SIG-M5 (cell line): ENCODE measurements at places on chromosomes 7 and 10.

DNA sequence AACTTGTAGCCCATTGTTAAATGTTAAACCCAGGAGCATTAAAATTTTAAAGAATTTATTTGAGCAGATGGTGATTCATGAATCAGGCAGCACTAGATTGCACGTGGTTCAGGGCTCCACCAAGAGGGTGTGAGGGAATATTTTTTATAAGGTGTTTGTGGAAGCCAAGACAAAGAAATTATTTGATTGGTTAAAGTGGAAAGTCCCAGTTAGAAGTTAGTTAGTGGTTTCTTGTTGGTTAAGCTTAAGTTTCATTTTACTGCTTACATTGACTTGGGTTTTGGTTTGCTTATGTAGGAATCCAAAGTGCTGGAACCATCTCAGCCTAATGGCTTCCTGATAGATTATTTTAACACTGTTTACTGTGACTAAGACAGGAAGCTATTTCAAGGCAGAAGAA, 906.2 kb downstream of the LRMDA start:
- no peak for DNase-seq

GRCh38 chr7:30845426-30846135, 66.1 kb upstream of the AQP1 start:
- no peak for DNase-seq

DNA sequence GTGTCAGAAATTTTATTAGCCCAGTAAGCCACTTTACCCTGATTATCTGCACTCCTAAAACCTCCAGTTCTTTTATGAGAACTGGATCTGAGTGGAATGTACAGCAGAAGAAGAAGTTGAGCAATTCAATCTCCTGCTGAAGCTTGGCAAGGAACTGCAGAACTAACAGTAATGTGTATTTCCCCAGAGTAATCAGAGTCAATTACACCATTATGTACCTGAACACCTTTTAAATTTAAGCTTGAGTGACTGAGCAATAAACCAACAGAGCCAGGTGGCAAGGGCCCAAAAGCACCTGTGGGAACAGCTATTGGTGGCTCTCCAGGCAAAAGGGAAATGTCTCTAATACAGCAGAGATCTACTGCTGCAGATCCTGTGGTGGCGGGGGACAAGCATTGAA, 40.1 kb upstream of the AKR1C2 start:
- DNase-seq: no peak

DNA sequence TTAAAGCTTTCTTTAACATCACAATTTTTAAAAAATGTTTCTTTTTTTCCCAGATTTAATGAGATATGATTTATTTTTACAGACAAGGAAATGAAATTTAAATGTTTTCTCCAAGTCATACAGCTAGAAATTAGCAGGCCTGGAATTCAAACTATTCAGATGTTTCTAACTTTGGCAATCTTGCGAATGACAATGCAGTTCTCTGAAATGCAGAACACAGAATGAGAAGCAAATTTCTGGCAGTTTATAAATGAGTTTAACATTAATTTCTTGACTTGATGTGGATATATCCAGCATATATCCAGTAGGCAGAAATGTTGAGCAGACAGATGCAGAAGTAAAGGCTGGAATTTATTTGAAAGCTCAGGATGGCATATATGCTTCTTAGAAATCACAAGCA, 227.5 kb downstream of the THSD7A start:
- DNase-seq: no peak

DNA sequence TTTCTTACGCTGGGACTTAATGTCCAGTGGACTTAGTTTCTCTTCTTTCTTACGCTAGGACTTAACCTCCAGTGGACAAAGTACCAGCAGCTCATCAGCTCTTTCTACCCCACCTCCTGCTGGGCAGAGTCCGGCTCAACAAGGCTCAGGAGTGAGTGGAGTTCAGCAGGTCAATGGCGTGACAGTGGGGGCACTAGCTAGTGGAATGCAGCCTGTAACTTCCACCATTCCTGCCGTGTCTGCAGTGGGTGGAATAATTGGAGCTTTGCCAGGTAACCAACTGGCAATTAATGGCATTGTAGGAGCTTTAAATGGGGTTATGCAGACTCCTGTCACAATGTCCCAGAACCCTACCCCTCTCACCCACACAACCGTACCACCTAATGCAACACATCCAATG, 199.7 kb downstream of the MLLT10 start:
- no peak for DNase-seq

- no peak for DNase-seq
Observed at GRCh38 chr10:8531116-8531515, 476.6 kb downstream of the GATA3 start.

GRCh38 chr7:157470701-157471131, 133.9 kb downstream of the DNAJB6 start:
- no peak for DNase-seq

DNA sequence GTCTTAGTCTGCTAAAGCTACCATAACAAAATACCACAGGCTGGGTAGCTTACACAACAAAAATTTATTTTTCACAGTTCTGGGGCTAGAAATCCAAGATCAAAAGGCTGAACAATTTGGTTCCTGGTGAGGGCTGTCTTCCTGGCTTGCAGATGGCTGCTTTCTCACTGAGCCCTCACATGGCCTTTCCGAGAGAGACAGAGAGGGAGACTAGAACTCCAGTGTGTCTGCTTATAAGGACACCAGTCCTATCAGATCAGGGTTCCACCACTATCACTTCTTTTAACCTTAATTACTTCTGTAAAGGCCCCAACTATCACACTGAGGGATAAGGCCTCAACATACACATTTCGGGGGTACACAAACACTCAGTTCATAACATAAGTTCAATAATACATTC, 527.4 kb upstream of the VSTM2A start:
- DNase-seq: no peak

DNA sequence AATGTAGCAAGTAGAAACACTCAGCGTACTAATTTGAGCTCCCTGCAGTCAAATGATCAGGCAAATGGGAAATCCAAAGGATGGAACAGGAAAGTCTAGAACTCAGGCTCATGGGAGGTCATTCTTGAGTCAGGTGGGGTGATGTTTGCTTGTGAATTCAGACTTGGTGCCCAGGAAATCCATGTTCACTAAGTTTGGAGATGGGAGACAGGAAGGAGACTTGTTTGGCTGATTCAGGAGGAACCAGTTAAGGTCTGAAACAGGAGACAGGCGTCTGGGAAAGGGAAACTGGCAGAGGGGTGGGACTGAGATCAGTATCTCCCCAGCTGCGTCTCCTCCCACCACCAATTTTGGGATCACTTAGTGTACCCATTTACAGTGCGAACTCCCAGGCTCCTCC, 38.4 kb upstream of the ZNF438 start:
- DNase-seq: no peak

DNA sequence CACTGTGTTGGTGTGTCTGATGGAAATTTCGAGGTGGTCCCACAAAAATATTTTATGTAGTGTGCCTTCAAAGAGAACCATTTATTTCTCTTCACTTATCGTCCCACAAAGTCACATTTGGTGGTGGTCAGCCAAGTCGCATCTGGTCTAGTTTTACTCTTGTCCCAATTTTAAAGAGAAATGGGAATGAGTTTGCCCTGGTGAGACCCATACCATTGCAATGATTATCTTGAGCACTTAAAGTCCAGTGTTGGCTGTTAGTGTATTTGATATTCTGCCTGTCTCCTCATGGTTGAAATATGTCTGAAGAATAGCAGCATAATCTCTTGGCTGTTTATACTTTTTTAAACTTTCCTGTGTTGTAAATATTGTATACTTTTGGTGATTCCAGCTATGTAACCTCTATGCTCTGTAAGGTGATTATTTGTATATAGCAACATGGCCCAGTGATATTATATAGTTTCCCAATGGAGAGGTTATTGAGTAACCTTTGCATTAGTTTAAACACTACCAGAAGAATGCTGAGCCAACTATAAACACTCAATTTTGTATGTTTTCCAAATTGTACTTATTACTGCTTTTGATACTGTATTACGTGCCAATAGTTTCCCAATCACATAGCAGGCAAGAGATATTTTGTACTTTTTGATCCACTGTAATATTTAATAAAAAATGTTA, 172.2 kb downstream of the RTKN2 start:
- no peak for DNase-seq

- DNase-seq: no peak
Observed at GRCh38 chr10:131050162-131050766, 261.3 kb downstream of the TCERG1L start.

- no peak for DNase-seq
Observed at GRCh38 chr10:61125560-61126170, 181.7 kb upstream of the RHOBTB1 start.

DNA sequence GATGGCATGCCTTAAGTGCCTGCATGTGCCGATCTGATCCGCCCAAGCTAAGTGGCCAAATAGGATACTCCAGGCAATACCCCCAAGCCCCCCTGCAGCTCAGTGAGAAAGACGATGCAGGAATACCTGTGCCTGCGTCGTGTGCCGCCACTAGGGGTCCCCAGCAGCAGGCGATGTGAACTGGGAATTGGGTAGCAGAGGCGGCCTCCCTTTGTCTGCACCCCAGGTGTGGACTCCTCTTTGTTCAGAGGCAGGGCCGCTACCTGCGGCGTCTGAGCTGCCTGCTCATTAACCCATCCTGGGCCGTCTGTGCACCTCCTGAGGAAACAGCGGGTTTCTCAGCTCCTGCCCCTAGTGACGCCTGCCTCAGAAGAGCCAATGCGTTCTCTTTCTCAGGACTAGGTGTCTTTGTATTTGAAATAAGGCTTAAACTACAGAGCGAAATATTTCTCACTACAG, 4.8 kb upstream of the CHN2 start:
- no peak for DNase-seq

DNA sequence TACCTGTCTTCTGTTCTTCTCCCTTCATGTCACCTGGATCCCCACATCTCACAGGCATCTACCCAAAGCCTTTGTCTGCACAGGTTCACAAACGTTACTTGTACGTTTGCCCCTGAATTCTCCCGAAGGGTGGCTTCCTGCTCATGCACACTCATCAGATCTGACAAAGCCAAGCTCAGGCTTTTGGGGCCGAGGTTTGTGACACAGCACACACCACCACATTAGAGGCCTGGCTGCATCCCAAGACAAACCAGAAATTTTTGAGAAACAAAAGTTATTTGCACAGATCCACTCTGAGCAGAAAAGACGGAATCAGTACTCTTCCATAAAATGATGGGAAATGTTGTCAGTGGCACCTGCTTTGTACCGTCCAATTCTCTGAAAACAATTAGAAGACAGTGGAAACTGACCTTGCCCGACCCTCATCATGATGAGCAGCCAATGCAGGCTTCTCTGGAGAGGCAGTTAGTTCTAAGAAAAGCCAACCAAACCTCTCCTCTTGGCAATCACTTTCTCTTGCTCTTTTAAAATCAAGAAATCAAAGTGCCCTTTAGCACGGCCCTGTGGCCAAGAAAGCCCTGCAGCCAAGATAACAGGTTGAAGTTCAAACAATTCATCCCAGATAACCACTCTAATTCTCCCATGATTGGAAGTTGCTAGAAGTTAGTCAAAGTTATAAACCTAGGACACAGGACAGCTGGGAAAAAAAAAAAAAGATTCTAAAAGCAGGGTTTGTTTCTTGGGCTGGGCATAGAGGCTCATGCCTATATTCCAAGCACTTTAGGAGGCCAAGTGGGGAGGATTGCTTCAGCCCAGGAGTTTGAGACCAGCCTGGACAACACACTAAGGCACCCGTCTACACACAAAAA, 13.6 kb upstream of the SVIL start:
- DNase-seq: no peak

DNA sequence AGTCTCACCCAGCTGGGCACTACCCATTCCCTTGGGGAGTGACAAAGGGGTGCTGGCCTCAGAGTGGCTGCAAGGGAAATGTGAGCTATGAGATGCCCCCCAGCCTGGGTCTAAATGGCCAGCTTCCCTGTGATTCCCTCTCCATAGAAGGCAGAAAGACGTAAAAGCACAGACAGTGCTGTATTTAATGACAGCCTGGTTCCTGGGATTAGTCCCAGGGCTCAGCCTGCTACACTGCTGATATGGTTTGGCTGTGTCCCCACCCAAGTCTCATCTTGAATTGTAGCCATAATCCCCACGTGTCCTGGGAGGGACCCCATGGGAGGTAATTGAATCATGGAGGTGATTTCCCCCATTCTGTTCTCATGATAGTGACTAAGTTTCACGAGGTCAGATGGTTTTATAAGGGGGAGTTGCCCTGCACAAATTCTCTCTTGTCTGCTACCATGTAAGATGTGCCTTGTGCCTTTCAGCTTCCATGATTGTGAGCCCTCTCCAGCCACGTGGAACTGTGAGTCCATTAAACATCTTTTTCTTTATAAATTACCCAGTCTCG, 23.9 kb upstream of the CALN1 start:
- DNase-seq: no peak

GRCh38 chr7:132516042-132516840, 60.0 kb downstream of the PLXNA4 start:
- no peak for DNase-seq
